Motor neuron (in vitro differentiated cells): ENCODE measurements at places on chromosomes 4 and X. TPM values are rescaled to one million over a fixed set of nuclear protein-coding genes. Genes with fewer than 3 reads are reported as not detected.

DNA sequence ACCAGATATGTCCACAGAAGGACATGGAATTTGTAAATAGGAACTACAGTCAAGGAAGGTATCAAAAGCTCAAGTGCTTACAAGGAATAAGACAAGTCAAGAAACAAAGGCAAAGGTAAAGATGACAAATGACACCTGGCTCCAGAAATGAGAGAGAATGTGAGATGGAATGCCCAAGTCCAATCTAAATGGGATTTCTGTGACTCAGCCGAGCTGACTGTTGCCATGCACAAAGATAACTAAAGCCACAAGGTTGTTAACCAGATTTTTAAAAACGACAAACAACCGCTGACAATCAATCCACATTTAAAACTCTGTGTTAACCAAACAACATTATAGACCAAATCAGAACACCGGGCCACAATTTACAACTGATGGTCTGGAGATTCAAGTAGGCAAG is 1.1 kb downstream of the NFXL1 start:
- no peak for ATAC-seq

GRCh38 chrX:38882894-38883626 is 81.8 kb downstream of the MID1IP1 start:
- ATAC-seq, result no peak

- ATAC-seq, result no peak
Measured at GRCh38 chr4:87553182-87553581, 24.0 kb upstream of the SPARCL1 start.

DNA sequence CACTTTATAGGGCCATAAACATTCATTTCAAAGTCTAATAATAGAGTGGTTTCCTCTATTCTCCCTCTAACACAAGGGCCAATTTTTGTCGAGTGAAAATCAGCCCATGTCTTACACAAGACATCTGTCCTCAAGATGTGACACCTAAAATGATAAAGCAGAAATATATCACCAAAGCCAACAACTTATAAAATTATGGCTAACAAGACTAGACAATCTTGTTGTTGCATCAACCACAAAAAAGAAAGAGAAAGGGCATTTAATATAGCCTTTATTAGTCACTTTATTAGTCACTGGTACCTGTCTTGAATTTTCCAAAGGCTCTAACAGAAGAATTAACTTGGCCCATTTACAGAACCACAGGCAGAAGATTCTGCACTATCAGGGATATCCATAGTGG is 161.6 kb downstream of the SMIM20 start:
- ATAC-seq, result no peak

DNA sequence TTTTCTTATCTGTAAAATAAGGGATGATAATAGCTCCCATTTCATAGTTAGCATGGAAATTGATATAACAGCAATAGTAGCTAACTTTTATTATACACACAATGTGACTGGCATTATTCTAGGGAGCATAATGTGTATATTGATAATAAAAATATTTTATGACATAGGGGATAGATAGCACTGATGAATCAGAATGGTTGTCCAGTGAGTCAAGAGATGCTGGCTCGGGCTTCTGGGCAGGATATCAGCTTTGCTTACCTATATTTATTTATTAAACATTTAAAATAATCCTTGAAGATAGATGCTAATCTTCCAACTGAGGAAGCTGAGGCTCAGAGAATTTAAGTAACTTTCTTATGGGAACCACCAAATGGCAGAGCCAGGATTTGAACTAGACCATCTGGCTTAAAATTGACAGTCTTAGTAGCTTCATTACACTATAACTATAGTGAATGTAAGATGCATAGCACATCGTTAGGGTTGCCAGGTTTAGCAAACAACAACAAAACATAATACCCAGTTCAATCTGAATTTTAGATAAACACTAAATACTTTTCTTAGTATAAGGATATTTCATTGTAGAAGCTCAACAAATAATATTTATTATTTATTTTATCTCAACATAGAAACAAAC is 2.7 kb downstream of the AFP start:
- no peak for ATAC-seq

- no peak for ATAC-seq
Measured at GRCh38 chr4:48085821-48086589, 48.0 kb downstream of the TXK start.

UGT2B11 gene
- total RNA-seq, result not detected in 2 replicates

SMR3B gene
- total RNA-seq, result not detected in 2 replicates

HTRA3 gene
- 8.1 and 8.8 TPM in 2 replicates for total RNA-seq

ODAPH gene
- total RNA-seq, result 0.21 and 0.27 TPM in 2 replicates

SLC25A4 gene
- 8.9 and 10.9 TPM in 2 replicates for total RNA-seq
